SK-N-SH (cell line): ENCODE measurements at places on chromosomes 12 and 14. TPM values are rescaled to one million over a fixed set of nuclear protein-coding genes. Genes with fewer than 3 reads are reported as not detected.

Gene ARMH4
- polyA plus RNA-seq = 0.31 and 0.39 TPM in 2 replicates

Gene OTX2
- not detected in 2 replicates for polyA plus RNA-seq

Gene RBP5
- polyA plus RNA-seq = 0.06 and 0.12 TPM in 2 replicates

Gene HOXC12
- polyA plus RNA-seq = not detected in 2 replicates

- no peaks in the 10 kb centered on the region for H3K27me3 ChIP-seq
- peaks cover 38% of the 10 kb centered on the region for H3K4me1 ChIP-seq
- DNase-seq = no peak
- H3K4me3 ChIP-seq = no peak overlapping the region
Observed at GRCh38 chr12:57609101-57609780, 2.0 kb upstream of the ARHGEF25 start.

DNA sequence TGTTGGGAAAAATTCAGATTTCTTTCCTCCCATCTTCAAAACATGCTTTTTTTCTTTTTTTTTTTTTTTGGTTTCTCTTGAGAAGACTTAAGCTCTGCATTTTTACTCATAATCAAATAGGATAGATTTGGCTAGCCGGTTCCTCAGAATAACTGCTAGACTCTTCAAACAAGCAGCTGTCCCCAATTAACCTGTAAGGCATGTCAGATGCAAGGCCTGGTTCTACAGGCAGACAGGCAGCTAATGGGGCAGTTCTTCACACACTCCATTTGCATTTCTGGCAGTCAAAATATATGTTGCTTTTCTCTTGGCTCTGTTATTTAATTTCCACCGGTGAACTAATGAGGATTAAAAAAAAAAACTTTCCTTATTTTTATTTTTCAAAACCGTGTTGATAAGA is 228.0 kb upstream of the ATP2B1 start:
- H3K4me3 ChIP-seq = no peak overlapping the region
- peak; percentile 33 for DNase-seq
- H3K4me1 ChIP-seq = peaks cover 14% of the 10 kb centered on the region

DNA sequence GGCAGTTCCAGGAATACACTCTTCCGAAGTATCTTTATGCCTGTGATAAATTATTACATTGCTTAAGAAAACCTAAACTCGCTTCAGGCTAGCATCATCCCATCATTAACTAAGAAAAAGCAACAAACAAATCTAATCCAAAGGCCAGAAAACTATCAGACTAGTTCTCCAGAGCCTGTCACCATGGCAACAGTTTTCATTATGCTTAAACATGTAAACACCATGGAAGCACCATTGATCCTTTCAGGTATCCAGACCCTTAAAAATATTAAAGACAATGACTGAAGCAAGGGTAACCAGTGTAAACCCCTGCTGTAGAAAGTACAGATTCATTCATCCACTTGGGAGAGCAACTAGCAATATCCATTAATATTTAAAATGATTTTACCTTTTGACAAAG is 9.8 kb downstream of the DAD1 start:
- DNase-seq = no peak
- peaks cover 23% of the 10 kb centered on the region for H3K36me3 ChIP-seq
- H3K4me3 ChIP-seq = no peak overlapping the region
- no peaks in the 10 kb centered on the region for H3K27me3 ChIP-seq
- H3K27ac ChIP-seq = no peak overlapping the region

GRCh38 chr14:52443506-52443905 is 108.8 kb downstream of the TXNDC16 start:
- no peaks in the 10 kb centered on the region for H3K36me3 ChIP-seq
- H3K27me3 ChIP-seq = no peaks in the 10 kb centered on the region
- DNase-seq = no peak
- H3K27ac ChIP-seq = no peak overlapping the region

Gene MDGA2
- not detected in 2 replicates for polyA plus RNA-seq

DNA sequence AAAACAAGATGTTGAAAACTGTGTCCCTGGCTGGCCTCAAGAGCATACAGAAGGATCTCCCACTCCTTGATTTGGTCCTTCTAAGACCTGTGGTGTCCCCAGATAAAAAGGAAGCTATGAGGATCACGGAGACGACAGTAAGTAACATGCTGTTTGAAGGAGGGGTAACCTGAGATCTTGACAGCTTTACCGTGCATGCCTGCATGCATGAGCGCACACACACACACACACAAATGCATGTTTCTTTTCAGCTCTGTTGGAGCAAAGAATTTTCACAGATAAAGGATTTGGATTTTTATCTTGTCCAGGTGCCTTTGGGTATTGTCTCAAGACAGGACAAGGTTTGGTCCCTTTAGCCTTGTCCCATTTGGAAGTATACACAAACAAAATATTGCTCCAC is 411.6 kb upstream of the CCDC196 start:
- no peaks in the 10 kb centered on the region for H3K36me3 ChIP-seq
- H3K4me1 ChIP-seq = peaks cover 5% of the 10 kb centered on the region
- no peaks in the 10 kb centered on the region for H3K27me3 ChIP-seq
- H3K27ac ChIP-seq = no peak overlapping the region
- no peak overlapping the region for H3K4me3 ChIP-seq

- no peak overlapping the region for H3K27ac ChIP-seq
- H3K4me1 ChIP-seq = no peaks in the 10 kb centered on the region
- no peaks in the 10 kb centered on the region for H3K27me3 ChIP-seq
- no peaks in the 10 kb centered on the region for H3K36me3 ChIP-seq
- no peak overlapping the region for H3K4me3 ChIP-seq
Observed at GRCh38 chr12:23424685-23425084, 524.8 kb downstream of the SOX5 start.

Gene POU6F1
- polyA plus RNA-seq = 1.9 TPM in 2 replicates

DNA sequence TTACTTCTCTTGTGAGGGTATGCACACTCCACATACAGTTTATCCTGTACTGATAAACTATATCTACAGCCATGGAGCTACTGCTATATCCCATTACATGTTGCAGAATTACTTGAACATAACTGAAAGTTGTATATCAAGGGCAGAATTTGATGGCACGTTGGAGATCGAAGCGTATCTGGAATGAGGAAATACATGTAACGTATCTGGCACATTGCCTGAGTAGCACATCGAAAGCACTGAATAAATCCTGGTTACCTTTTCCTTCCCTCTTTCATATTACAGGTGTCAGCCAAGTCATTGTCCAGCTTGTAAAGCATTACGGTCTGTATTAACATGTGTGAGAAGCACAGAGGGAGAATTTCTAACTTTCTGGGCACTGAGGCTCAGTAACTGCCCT is 42.1 kb upstream of the LIN7A start:
- no peaks in the 10 kb centered on the region for H3K36me3 ChIP-seq
- H3K4me1 ChIP-seq = no peaks in the 10 kb centered on the region
- no peak for DNase-seq
- 0 out of 2 replicates have a peak, but pooled peaks cover 2% of the 10 kb centered on the region for H3K27me3 ChIP-seq
- no peak overlapping the region for H3K4me3 ChIP-seq
- H3K27ac ChIP-seq = no peak overlapping the region

Gene NEUROD4
- polyA plus RNA-seq = not detected in 2 replicates

Gene ANO2
- not detected in 2 replicates for polyA plus RNA-seq
